Omental fat pad (tissue), 4 donors: ENCODE measurements at places on chromosomes 2 and 18. TPM values are rescaled to one million over a fixed set of nuclear protein-coding genes. Genes with fewer than 3 reads are reported as not detected.

DNA sequence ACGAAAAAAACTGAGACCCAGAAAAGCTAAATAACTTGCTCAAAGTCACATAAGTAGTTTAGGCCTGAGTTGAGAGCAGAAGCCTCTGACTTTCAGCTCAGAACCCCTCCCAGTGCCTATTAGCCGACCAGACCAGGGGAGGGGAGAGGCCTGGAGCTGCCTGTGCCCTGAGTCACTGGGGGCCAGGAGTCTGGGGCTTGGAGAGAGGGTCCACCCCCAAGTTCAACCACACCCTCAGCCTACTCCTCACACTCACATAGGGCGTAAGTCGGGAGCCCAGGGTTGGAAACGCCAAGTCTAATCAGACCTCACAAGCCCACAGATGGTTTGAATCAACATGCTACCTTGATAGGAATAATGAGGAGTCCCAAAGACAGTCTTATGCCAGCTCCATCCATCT is 12.6 kb upstream of the PKDCC start:
- no peak for DNase-seq

GALNT14 gene
- 2.5 TPM for total RNA-seq

GRCh38 chr2:28901841-28902240 is 7.4 kb downstream of the WDR43 start:
- no peak for DNase-seq

GRCh38 chr2:105924271-105924670 is 179.6 kb downstream of the NCK2 start:
- no peak for DNase-seq

RTP5 gene
- 0.96 TPM for total RNA-seq

NTSR2 gene
- total RNA-seq = 1.6 TPM

DNA sequence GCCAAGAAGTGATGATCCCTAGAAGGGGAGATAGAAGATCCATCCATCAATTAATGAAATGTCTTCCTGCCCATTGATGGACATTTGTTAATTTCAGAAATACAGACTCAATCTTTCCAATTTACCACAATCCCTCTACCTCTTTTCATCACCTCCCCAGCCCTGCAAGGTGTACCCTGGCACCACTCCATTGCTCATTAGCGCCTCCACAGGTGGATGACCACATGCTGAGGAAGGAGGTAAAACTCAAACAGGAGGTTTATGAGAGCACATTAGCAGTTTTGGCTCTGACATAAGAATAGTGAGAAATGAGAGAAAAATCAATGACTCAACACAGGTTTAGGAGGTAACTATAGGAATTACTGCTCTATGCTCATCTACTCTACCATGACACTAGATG is 208.0 kb downstream of the C1D start:
- DNase-seq = no peak

DNA sequence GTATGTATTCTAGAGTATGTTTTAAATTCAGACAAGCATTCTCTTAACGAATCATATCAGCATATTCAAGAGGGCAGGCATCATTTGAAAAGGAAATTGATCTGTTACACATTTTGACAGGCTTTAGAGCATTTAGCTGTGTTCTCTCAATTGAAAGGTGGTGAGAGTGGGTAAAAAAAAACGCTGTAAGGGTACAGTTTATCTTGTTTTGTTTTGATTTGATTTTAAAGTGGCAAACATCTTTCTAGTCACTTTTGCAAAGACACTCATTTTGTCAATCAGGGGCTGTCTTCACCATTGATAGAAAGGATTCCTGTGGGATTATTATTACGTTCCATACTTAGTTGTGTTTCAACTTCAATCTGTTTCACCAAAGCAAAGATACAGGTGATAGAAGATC is 2.2 kb downstream of the CDH19 start:
- DNase-seq = no peak

AGXT gene
- not detected for total RNA-seq

KANSL1L gene
- 12.5 TPM for total RNA-seq

GRCh38 chr2:231996797-231997540 is 35.5 kb downstream of the DIS3L2 start:
- DNase-seq = no peak
